ENCODE measurements at places on chromosomes 16 and 17.

GRCh38 chr16:90033387-90033786 lies 14.1 kb upstream of the DBNDD1 start:
- peak; percentile 8 for DNase-seq

DNA sequence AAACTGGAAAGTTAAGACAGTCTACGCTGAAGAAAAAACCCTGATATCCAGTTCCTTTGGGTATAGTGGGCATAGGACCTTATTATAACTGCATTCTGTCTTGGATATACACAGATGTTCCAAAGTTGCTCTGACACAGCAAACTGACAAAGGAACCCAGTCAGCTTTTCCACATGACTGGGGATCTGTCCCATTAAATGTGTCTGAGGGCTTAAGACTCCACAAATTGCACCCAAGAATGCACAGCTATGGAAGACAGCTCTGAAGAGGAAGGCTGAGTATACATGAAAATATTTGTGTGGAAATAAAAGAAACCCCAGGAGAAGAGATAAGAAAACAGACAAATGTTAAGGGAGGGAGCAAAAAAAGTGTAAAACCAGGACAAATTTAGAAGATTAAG lies 114.1 kb downstream of the SPAG9 start:
- DNase-seq, result peak; percentile 87

DNA sequence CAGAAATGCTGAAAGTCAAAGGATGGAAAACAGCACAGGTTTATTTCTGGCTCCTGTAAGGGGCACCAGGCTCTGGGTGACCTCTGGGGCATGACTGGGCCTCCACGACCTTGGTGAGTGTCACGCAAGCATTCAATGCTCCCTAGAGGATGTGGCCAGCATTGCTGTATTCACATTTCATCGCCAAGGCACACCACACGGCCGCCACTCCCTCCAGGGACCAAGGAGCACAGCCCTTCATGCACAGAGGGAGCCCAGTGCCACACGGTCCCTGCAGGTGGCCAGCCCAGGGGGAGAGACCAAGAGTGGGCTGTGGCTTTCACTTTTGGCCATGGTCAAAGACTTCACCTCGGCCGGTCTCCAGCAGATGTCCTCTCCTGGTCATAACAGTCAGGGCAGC lies 137.4 kb upstream of the TNRC6C start:
- DNase-seq, result no peak

DNA sequence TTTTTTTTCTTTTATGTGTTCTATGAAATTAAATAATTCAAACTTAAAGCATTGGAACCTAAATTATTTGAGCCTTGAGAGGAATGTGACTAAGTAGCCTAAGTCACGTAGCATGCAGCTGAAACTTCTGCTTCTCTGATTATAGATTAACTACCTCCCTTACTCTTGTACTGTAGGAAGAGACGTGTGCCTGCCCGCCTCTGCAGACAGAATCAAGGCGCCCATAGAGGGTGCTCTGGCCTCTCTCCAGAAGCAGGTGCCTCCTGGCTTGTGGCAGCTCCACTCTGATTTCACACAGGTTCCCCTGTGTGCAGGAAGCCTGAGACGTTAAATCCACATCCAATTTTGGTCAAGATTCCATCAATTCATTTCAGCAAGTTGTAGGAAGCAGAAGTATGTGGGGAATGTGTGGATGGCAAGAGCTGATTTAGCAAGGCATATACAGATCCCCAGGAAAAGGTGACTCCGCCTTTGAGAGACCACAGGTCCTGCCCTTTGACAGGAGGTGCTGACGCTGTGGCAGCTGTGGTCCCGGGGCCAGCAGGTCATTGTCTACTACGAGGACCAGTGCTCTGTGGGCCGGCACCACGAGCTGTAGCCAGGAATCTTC lies 1418.8 kb downstream of the CDH11 start:
- peak; percentile 2 for DNase-seq

All from eye (tissue), 1 donor.